ENCODE measurements at places on chromosomes 11 and 22. TPM values are rescaled to one million over a fixed set of nuclear protein-coding genes. Genes with fewer than 3 reads are reported as not detected.

DNA sequence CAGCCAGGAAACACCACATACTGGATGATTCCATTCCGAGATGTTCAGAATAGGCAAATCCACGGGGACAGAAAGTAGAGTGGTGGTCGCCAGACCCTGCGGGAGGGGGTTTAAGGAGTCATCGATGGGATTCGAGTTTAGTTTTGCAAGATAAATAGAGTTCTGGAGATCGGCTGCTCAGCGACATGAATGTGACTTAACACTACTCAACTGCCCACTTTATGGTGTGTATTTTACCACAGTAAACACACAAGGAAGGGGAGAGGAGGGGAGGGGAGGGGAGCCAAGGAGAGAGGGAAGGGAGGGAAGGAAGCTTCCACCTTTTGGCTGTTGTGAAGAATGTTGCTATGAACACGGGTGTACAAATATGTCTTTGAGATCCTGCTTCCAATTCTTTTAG, 10.4 kb upstream of the ARHGAP8 start:
- DNase-seq, result no peak

- no peak for DNase-seq
These were observed 52.2 kb downstream of the C22orf42 start for GRCh38 chr22:32106930-32107329.

- peak; percentile 85 for DNase-seq
These were observed 460 bp downstream of the ZC3H12C start for GRCh38 chr11:110093407-110094297.

DNA sequence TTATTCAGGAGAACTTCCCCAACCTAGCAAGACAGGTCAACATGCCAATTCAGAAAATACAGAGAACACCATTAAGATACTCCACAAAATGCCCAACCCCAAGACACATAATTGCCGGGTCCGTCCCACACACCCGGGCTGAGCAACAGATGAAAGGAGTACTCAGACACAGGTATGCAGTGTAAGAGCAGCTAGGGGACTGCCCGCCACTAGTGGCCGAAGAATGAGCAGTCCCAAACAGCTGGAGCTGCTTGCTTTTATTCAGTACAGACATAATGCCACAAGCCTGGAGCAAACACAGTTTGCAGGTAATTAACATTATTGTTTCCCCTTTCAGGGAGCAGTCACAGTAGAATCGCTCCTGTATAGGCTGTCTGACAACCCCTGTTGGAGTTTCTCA, 364.6 kb downstream of the LUZP2 start:
- DNase-seq, result no peak

DNA sequence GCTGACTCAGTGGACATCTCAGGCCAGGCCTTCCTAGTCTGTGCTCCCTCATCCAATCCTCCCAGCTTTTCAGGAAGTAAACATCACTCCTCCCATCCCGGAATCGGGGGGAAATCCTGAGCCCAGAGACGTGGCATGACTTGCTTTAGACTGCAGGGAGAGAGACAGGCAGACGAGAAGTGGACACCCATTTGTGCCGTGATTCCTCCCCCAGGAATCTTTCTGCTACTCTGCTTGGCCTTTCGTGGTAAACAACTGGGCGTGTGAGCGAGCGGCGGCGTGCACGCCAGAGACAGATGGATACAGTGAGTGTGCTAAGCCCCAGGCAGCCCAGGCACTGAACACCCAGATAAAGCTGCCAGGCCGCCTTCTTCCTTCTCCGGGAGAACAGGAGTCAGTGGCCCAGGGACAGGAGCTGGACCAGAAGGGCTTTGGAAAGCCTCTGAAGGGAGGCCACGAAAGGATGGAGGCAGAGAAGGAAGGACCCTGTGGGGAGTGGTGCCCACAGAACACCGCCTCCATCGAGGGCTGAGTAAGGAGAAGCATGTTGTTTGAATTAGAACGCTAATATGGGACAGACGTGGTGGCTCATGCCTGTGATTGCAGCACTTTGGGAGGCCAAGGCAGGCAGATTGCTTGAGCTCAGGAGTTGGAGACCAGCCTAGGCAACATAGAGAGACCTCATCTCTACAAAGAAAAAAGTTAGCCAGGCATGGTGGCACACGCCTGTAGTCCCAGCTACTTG, 53.0 kb upstream of the PRR5 start:
- DNase-seq, result no peak

DNA sequence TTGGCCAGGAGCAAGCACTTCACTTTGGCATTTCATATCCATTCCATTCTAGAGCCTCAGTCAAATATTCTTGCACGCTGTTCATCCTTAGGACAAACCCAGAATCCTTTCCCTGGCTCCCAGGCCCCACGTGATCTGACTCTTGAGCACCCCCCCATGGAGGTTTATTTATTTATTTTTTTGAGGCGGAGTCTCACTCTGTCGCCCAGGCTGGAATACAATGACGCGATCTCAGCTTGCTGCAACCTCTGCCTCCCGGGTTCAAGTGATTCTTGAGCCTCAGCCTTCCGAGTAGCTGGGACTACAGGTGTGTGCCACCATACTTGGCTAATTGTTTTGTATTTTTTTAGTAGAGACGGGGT, 12.7 kb upstream of the TSGA10IP start:
- DNase-seq, result no peak

GRCh38 chr11:104898685-104899013, 389 bp upstream of the CASP12 start:
- no peak for DNase-seq

DNA sequence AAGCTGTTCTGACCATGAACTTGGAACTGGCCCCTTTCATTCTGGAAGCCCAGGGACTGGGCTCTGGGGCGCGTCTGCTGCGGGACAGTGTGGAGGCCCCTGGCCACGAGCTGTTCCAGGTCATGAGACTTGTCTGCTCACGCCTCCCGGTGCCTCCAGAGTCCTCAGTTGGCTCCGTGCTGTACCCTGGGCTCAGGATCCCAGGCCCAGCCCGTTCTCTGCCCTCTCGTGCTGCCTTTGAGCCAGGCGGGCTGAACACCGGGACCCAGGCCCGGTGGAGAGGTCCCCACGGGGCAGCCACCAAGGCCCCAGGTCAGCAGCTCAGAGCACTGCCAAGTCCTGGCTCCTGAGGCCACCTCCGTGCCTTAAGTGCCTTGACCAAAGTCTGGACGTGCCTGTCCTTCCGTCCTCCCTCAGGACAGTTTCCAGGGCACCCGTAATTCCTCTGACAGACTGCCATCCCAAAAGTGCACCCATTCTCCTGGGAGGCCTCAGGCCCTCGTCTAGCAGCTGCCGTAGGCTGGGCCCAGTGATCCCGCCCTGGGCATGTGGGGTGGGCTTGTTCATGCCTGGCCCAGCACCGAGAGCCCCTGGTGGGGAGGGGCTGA, 36.3 kb upstream of the PPARA start:
- no peak for DNase-seq

DNA sequence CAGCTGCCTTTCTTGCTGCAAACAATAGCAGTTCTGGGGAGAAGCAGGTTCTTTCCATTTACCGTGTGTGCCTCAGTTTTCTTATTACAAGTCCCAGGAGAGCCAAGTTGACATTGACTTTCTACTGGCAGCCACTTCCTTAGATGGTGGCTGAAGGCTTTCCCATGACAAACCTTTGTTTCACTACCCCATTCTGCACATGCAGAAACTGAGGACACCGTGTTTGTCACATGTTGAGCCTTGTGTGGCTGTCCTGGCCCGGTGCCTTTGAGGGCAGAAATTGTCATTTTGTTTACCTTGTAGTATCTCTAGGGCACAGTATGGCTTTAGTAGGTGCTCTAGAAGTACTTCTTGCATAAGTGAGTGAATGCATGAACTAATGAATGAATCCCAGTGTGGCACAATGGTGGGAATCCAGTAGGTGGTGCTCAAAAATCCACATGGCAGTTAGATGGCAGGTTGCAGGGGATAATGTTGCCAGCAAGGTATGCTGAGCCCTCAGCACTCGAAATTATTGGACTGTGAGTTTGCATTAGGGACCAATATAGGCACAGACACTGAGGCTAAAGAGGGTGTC, 101.6 kb downstream of the CSNK2A3 start:
- no peak for DNase-seq

GRCh38 chr11:40425168-40425567, 1034.3 kb downstream of the LRRC4C start:
- no peak for DNase-seq

- no peak for DNase-seq
These were observed 76.6 kb upstream of the AKIP1 start for GRCh38 chr11:8834379-8834778.

GRCh38 chr22:19686946-19687345, 27.4 kb upstream of the SEPTIN5 start:
- DNase-seq, result no peak

DNA sequence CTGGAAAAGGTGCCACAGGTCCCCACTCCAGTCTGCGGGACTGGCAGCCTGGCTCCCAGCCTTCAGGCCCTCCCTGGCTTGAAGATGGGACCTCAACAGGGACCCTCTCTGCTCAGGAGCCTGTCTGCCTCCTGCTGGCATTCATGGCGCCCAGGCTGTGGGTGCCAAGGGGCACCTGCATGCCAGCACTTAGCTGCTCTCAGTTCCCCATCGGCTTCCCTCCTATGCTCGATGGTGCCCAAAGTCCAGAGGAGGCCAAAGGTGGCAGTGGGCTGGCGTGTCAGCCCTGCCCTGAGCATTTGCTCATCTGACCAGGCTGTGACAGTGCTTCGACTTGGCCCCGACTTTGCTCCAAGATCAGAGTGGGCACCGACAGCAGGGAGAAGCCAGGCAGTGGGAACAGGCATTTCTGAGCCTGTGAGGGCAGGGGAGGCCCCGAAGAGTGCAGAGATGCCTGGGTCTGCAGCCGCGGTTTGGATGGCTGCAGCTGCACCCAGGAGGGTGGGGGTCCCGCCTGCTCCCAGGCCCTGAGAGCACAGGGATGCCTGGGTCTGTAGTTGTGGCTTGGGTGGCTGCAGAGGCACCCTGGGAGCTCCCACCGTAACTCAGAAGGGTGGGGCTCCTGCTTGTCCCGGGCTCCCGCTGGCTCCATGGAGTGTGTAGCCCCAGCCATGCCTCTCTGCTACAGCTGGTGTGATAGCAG, 463.6 kb downstream of the TBC1D22A start:
- no peak for DNase-seq

- no peak for DNase-seq
These were observed 452.7 kb upstream of the CCDC179 start for GRCh38 chr11:23313001-23313400.

DNA sequence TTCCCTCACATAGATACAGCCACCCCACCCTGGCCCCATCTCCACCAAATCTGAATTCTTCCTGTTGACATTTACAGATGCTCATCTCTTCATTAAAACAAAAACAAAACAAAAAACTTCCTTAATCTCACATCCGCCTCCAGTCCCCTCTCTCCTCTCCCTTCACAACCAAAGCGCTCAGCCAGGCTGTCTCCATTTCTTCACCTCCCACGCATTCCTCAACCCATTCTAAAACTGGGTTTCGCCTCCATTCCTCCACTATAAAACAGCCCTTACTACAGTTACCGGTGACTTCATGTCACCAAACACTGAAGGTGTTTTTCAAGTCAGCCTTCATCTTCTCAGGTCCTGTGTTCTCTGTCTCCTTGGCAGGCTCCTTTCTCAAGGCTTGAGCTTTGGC, 9.6 kb downstream of the BACE1-AS start:
- no peak for DNase-seq

- DNase-seq, result no peak
These were observed 857.6 kb downstream of the METTL15 start for GRCh38 chr11:28965819-28966218.

DNA sequence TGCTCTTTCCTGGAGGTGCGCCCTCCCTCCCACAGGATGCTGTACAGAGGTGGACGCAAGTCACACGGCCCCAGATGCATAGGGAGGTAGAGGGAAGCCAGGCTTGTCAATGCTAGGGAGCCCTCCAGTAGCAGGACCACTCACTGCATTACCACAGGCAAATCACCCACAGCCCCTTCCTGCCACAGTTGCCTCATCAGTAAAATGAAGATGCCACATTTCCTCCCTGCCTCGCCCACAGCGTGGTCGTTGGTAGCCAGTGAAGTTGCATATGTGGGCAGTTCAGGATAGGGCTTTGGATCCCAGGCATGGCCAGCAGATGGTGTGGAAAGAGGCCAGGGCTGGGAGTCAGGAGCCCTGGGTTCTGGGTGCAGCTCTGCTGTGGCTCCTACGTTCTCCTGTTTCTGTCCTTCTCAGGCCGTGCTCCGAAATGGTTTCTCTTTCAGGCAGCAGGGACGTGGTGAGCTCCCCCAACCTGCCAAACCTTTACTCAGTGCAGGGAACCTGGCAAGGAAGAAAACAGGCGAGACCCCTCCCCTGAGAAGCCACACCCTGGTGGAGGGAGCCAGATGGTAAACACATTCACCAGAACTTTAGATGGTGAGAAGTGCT, 22.6 kb downstream of the DAGLA start:
- DNase-seq, result no peak

DNA sequence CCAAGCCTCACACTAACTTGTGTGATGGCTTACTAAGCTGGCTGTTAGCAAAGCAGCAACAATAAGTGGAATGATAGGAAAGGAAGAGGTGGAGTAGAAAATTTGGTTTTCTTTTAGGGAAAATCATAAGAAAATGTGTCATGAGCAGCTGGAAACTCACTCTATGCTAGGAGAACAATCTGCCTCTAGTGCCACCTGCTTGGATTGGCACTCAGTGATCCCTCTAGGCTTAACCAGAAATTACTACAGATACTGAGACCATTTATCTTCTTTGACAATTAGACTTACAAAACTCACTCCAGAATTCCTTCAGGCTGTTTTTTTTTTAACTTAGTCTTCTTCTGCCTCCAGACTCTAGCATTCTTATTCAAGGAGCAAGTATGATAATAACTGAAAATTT, 117.3 kb downstream of the CD44 start:
- DNase-seq, result no peak

GRCh38 chr11:639332-639955, 2.4 kb downstream of the DRD4 start:
- no peak for DNase-seq

DNA sequence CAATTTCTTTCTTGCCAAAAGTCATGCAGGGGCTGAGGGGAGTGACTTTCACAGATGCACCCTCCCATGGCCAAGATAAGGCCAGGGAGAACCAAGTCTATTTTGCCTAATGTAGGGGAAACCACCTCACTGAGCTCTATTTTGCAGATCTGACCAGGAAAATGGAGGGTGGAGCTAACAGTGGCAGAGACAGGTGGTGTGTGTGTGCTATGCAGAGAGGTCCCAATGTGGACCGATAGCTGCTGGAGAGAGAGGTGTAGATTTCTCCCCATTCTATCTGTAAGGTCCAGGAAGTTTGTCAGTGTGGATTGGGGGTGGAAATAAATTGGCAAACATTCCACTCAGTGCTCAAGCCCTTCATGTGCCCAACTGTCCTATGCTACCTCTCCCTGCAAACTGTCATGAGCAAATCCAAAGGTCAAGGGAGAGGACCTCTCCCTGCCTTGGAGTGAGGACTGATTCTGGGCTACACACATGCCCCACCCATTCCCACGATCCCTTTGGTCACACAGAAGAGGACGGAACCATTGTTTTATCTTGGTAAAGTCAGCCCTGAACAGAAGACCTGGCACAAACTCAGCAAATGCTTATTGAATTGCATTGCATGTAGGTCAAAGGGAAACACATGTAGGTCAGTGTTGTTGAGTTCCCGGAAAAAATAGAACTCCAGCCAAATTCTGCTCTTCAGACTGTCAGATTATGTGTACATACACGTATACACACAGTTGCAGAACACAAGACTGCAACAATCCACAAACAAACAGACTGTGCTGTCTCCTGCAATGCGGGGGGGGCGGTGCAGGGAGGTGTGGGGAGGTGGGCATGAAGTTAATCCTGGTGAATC, 65.9 kb downstream of the C11orf58 start:
- DNase-seq, result peak; percentile 58

GRCh38 chr11:70688142-70688541, 289.8 kb downstream of the CTTN start:
- DNase-seq, result no peak

Gene PICALM
- polyA plus RNA-seq, result 159 TPM

Gene LRRC74B
- polyA plus RNA-seq, result 0.10 TPM

Gene IRF7
- polyA plus RNA-seq, result 14.6 TPM

Gene IRAG1
- 3.7 TPM for polyA plus RNA-seq

Gene PLA2G3
- not detected for polyA plus RNA-seq

Gene KRTAP5-11
- polyA plus RNA-seq, result not detected

All from muscle of arm (tissue), 14 donors.